ENCODE measurements at places on chromosomes 16 and 17.

- DNase-seq, result no peak
Observed at GRCh38 chr16:3235856-3236669, 1.1 kb upstream of the ZNF200 start.

DNA sequence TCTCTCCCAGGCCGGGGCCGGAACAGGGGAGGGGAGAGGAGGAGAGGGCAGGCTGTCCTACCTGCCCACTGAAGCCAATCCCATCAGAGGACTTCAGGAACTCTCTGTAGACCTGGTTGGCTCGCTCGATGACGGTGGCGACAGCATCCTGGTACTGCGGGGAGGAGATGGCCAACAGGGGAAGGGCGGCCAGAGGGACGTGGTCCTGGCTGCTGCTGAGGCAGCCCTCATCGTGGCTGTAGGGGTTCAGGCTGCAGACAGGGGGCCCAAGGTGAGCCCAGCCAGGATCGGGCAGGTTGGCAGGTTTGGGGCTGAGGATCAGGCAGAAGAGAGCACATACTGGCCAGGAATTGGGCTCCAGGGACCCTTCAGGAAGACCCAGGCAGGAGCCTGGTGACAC is 34.2 kb downstream of the PIMREG start:
- no peak for DNase-seq

- DNase-seq, result no peak
Observed at GRCh38 chr17:74497471-74497870, 31.0 kb downstream of the CD300A start.

- no peak for DNase-seq
Observed at GRCh38 chr17:19290066-19290705, 53.0 kb downstream of the EPN2 start.

- no peak for DNase-seq
Observed at GRCh38 chr16:51114382-51114781, 36.7 kb downstream of the SALL1 start.

GRCh38 chr16:54843424-54843750 is 87.3 kb upstream of the IRX5 start:
- no peak for DNase-seq

- no peak for DNase-seq
Observed at GRCh38 chr17:29698019-29698777, 75.5 kb upstream of the CORO6 start.

GRCh38 chr16:87628940-87629339 is 26.6 kb downstream of the JPH3 start:
- no peak for DNase-seq

GRCh38 chr16:76577003-76577402 is 299.8 kb downstream of the CNTNAP4 start:
- no peak for DNase-seq

- no peak for DNase-seq
Observed at GRCh38 chr17:60392845-60393702, 1.1 kb upstream of the USP32 start.
